K562 (cell line): ENCODE measurements at places on chromosomes 3 and 15.

DNA sequence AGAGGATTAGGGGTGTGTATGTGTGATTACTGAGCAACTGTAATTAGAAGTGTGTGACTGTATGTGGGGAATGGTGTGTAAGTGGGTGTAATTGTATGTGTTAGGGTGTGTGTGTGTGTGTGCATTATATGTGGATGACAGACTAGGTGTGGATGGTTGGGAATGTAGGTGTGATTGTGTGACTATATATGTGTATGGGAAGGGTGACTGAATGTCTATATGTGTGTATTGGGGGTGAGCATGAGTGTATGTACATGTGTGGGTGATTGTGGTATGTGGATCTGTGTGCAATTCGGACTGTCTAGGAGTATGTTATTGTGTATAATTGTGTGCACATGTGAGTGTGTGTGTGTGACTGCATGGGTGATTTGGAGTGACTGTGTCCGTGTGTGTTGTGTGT lies 43.2 kb upstream of the SMAD6 start:
- no peak for DNase-seq

DNA sequence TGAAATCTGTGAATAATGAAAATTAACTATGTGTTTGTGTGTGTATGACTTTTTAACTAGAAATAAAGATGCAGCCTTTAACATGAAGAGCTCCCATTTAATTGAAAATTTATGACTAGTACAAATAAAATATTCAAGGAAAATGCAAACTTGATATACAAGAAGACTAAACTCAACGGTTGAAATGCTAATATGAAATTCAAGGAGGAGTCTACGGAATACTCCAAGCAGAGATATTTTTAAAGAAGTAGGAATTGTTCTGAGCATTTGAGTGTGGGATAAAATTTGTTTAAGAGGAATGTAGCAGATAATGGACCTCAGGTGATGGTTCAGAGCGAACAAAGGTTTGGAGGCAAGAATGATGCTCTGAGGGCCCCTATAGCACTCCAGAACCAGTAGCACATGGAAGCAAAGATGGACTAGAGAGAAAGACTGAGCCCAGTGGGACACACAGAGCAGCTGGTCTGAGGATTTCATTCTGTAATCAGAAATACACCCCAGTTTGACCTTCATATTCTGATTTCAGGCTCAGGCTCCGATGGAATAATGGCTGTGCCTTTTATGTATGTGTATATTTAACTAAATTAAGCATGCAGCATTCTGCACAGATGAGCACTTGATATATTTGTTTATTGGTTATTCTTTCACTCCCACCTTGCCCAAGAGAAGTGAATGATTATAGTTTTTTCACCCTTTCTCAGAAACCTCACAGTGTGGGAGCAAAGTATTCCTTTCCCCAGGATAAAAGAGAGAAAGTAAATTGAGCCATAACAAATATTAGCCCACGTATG lies 227.1 kb downstream of the ZPLD1 start:
- DNase-seq = no peak

DNA sequence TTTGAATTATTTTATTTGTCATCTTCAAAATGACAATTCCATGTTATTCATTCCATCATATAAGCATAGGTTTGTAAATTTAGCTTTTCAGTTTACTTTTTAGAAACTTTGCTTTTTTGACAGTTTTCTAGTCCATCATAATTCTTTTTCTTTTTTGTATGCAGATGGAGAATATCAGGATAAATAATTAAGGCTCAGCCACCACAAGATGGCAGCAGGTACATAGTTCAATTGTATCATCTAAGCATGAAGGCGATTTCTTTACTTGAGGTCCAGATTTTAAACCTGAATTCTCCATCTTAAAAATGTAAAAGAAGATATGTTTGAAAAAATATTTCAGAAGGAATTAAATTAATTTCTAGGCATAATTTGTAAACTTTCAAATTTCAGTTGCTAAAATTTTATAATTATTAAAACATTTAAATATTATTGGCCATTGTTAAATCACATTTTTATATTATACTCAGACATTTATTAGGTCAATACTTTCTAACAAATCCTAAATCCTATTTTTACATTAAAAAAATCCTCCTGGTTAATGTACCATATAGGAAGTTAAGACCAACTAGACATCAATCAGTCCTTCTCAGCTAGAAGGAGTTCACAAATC lies 15.1 kb downstream of the PLSCR5 start:
- peak; percentile 30 for DNase-seq

DNA sequence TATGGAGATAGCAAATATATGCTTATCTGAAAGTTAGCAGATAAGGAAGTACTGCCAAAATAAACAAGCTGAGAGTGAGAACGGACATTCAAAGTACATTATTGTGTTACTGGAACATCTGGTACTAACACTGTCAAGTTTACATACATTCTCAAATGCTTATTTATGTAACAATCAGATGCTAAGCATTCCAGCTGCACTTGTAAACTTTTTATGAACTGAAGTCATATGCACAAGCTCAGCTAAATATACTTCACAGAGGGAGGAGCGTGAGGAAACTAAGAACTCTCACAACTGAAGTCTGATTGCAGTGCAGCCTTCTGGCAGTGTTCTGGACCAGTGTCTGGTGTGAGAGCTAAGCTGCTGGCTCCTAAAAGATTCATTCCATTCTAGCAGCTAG lies 223.7 kb upstream of the NANOGP8 start:
- DNase-seq = no peak

DNA sequence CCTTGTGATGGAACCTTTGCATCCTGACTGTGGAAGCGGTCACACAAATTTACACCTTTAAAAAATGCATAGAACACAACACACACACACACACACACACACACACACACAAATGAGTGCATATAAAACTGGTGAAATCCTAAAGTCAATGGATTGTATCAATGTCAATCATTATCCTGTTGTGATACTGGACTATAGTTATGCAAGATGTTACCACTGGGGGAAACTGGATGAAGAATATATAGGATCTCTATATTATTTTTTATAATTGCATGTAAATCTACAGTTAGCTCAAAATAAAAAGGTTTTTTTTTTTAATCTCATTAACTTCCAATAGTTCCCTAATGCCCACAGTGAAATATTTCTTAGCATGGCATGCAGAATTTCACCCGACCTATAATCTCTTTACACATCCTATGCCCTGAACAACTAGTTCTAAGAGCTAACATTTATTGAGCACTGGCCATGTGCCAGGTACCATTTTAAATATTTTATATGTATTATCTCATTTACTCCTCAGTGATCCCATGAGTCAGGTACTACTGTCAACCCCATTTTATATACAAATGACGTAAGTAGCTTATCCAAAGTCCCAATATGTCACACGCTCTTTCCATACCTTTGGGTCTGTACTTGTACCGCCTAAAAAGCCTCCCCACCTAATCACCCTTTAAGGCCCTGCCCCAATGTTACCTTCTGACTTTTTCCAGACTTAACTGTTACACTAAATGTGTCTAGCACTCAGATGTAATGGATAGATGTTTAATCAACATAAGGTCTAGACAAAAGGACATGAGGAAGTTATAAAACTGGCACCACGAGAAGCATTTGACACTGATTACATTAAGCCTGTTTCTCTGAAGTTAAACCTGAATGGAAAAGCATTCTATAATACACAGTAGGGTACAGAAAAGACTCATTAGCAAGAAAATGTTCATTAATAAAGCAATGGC lies 5.5 kb downstream of the ABCC5 start:
- no peak for DNase-seq

DNA sequence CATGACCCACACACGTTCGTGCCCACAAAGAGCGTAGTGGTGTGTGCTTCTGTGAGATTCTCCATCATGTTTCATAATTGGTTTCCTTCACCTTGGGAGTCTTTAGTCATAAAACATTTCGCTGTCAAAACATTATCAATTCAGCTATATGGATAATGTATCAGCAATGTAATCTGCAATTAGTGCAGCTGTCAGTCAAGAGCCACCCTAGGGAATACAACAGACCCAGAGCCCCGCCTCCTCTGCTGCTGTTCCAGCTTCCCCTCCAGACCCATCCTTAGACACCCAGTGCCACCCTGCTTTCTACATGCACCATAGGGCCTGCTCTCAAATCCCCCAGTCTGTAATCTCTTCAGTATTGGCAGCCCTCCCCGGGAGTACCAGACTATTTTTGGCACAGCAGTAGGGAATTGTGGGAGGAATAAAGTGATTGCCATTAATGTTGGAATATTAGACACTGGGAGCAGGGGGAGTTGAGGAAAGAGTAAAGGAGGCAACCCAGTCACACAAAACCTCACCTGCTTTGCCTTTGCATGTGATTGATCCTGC lies 31.5 kb upstream of the C3orf80 start:
- no peak for DNase-seq

DNA sequence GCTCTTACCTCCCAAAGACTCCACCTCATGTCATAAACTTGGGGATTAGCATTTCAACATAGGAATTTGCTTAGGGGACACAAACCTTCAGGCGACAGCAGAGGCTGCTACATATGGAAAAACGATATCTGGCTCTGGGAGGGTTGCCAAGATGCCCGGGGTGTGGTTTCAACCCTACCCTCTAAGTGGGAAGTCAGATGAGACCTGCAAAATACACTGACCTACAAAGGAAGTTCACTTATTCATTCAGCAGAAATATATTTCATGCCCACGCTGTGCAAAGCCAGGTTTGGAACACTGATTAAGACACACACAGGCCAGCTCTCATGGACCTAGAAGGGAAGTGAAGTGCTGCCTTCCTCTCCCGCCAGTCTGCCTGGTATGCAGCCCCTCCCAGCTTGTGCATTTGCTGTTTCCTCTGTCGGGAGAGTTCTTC lies 239.3 kb downstream of the FEZF2 start:
- DNase-seq = no peak

GRCh38 chr15:63226155-63226883 lies 36.9 kb downstream of the RAB8B start:
- DNase-seq = no peak

GRCh38 chr15:100114100-100114499 lies 227.7 kb downstream of the ADAMTS17 start:
- no peak for DNase-seq
